ENCODE measurements at places on chromosomes 6 and 20. TPM values are rescaled to one million over a fixed set of nuclear protein-coding genes. Genes with fewer than 3 reads are reported as not detected.

The TPX2 gene
- total RNA-seq, result 105 TPM

The SLCO4A1 gene
- 91.6 TPM for total RNA-seq

The ASF1A gene
- total RNA-seq, result 56.8 TPM

The ARMH2 gene
- total RNA-seq, result not detected

The TRAPPC3L gene
- total RNA-seq, result not detected

The LGSN gene
- 17.1 TPM for total RNA-seq

The SYNCRIP gene
- 46.1 TPM for total RNA-seq

DNA sequence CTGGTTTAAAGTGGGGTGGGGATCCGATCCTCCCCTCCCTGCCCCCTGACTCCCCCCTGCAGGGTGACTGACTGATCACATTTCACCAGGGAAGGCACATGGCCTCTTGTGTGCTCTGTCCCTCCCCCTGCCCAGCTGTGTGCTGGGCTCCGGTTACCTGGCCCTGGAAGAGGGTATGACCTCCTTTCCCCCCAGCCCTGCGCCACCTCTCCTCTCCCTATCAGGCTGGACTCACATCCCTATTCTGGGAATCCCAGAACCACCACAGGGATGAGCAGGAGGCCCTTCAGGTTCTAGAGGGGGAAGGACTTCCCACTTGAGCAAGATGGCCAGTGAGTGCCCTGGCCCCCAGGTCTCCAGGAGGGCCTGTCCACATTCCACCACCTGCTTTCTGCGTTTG lies 2.1 kb upstream of the IP6K3 start:
- DNase-seq, result no peak

DNA sequence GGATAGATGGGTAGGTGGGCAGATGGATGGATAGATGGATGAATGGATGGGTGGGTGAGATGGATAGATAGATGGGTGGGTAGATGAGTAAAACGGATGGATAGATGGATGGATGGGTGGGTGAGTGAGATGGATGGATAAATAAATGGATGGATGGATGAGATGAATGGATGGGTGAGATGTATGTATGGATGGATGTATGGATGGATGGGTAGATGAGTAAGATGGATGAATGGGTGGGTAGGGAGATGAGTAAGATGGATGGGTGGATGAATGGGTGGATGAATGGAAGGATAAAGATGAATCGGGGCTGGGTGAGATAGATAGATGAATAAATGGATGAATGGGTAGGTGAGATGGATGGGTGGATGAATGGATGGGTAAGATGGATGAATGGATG lies 210.1 kb downstream of the TFAP2C start:
- DNase-seq, result no peak

DNA sequence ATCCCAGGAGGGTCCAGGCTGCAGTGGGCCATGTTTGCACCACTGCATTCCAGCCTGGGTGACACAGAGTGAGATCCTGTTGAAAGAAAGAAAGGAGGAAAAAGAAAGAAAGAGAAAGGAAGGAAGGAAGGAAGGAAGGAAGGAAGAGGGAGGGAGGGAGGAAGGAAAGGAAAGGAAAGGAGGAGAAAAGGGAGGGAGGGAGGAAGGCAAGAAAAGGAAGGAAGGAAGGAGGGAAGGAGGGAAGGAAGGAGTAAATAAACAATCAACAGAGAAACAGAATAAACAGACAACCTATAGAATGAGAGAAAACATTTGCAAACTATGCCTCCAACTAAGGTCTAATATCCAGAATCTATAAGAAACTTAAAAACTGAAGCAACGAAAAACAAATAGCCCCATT lies 11.6 kb upstream of the PHACTR1 start:
- no peak for DNase-seq

DNA sequence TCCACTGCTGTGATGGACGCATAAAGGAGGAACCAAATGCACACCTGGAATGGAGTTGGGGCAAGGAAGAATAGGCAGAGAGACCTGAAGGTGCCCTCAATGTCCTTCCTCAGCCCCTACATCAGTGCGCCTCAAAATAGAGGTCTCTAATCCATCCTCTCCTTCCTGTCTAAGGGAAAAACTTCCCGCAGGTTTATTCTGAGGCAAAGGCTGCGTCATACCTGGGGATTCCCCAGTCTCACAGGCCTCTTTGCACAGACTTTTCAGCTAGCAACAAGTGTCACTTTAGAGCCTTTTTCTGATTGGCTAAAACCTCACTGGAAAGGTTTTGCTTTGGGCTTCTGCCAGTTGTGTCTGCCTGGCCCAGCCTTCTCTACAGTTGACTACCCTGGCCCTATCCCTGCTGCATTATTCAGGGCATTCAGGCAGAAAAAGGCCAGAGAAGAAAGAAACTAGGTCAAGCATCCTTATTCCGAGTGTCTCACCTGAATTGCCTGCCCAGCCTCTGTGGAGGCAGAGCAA lies 1.8 kb upstream of the HLA-DQB1 start:
- DNase-seq, result peak; percentile 50

DNA sequence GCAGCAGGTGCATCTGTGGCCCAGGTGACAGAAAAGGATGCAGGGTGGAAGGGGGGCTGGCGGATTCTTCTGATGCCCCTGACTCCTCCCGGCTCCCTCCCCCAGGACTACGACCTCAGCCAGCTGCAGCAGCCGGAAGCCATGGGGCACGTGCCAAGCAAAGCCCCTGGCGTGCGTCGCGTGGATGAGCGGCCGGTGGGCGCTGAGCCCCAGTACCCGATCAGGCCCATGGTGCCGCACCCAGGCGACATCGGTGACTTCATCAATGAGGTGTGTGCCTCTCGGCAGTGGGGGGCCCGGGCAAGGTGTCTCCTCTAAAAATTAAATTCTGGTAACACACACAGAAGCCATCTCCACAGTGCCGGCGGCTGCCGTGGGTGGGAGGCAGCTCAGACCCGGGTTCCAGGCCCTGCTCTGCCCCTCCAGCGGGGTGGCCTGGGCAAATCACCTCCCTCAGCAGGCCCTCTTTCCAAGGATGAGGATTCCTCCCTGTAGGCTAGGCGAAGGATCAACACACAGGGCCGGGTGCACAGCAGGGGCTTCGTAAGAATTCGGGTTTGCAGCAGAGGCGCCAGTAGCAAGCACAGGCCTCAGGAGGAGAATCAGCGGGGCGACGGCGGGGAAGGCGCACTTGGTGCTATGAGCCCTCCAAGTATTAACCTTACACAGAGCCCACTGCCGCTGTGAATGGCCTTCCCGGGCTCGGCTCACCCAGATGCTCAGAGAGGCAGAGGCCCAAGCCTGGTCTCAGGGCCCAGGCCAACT lies 131.5 kb downstream of the TAF4 start:
- no peak for DNase-seq

DNA sequence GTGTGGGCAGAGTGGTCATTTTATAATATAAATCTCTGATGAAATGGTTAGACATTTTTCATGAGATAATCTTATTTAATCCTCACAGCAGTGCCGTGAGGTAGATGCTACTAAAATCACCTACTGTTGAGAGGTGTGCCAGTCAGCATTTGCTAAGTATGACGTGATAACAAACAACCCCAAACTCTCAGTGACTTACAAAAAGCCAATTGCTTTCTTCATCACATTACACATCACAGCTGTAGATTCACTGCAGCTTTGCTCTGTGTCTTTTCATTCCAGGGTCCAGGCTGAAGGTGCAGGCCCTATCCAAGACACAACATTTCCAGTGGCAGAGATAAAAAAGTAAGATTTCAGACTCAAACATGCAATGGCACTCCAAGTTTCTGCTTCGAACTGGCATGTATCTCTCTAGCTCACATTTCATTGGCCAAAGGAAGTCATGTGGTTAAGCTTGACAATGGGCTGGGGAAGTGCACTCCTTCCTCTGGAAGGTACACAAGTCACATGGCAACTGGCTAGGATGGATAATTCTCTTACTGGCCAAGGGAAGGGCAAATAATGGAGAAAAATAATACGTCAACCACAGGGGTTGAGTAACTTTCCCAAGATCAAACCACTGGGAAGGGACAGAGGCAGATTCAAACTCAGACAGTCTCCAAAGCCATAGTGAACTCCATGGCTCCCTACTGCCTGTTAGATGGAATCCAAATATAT lies 69.5 kb upstream of the EPB41L1 start:
- DNase-seq, result no peak

GRCh38 chr20:58306421-58307261 lies 2.9 kb upstream of the RAB22A start:
- DNase-seq, result peak; percentile 18

DNA sequence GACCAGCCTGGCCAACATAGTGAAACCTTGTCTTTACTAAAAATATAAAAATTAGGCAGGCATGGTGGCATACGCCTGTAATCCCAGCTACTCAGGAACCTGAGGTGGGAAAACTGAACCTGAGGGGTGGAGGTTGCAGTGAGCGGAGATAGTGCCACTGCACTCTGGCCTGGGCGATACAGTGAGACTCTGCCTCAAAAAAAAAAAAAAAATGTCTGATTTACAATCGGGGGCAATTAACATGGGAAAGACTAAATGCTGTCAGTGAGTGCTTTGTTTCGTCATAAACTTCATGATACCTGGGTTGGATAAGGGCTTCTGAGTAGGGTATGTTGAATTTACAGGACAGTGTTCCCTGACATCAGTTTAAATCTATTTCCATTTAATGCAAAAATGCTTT lies 8.0 kb upstream of the SH3BGRL2 start:
- DNase-seq, result no peak

GRCh38 chr6:134657751-134658527 lies 292.0 kb downstream of the ALDH8A1 start:
- DNase-seq, result peak; percentile 7

Measured in NCI-H460 (cell line).